Activated T-cell treated with anti-CD3 and anti-CD28 coated beads, Interleukin-2, amount 50 U/mL, for 1 hour (primary cell): ENCODE measurements at places on chromosomes 13 and 19.

DNA sequence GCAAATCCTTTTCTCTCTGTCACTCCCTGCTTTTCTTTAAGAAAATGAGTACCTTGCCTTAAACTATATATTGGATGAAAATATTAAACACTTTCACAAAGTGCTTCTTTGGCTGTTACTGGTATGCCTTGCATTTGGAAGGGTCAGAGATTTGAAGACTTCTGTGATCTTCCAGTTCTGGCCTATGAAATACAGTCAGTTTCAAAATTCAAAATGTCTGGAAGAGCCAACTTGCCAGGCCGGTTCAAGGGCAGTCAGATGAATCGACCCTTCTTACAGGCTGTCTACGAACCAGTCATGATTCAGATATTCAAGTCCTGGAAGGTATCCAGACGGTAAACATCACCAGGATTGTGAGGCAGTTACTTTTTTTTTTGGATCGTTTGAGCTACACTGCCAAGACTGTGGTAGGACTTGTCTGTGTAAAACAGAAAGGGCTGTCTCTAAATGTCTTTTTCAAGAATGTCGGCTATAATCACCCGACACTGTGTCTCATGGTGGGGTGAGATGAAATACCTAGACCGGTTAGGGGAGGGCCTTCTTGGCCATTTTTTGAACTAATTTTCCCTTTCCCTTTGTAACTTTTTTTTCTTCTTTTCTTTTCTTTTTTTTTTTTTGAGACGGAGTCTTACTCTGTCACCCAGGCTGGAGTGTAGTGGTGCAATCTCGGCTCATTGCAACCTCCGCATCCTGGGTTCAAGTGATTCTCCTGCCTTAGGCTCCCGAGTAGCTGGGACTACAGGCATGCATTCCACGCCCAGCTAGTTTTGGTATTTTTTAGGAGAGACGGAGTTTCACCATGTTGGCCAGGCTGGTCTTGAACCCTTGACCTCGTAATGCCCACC lies 11.2 kb downstream of the ACTN4 start:
- no peak for DNase-seq

- no peak for DNase-seq
These were observed 6.4 kb upstream of the ZNF431 start for GRCh38 chr19:21135433-21135832.

- DNase-seq, result no peak
These were observed 6.6 kb upstream of the ZNF428 start for GRCh38 chr19:43625918-43626579.

GRCh38 chr13:78603240-78603957 lies at the start of gene POU4F1:
Gene POU4F1 (minus strand): TSS chr13:78603552. CDS start chr13:78603326, 226 bp downstream.
- DNase-seq, result peak; percentile 64

GRCh38 chr13:86020351-86021002 lies 221.3 kb upstream of the SLITRK6 start:
- no peak for DNase-seq

DNA sequence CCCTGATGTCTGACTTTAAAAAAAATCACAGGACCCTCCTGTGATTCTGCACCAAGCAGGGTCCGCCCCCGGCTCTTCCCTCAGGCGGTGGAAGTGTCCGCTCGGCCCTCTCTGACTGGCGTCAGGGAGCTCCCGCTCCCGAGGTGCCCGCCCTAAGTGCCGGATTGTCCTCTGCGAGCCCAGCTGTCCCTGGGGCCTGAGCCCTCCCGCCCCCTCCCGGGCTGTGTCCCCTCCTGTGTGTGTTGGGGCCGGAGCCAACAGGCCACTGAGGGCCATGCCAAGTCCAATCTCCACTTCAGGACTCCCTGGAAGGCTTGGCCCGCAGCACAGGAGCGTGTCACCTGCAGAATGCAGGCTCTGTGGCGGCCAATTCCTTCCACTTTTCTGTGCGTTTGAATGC lies 25.4 kb downstream of the MAP2K2 start:
- DNase-seq, result no peak

- DNase-seq, result no peak
These were observed 7.4 kb upstream of the IL4I1 start for GRCh38 chr19:49904136-49904535.

- no peak for DNase-seq
These were observed 471.4 kb downstream of the MYO16 start for GRCh38 chr13:109100705-109101304.

DNA sequence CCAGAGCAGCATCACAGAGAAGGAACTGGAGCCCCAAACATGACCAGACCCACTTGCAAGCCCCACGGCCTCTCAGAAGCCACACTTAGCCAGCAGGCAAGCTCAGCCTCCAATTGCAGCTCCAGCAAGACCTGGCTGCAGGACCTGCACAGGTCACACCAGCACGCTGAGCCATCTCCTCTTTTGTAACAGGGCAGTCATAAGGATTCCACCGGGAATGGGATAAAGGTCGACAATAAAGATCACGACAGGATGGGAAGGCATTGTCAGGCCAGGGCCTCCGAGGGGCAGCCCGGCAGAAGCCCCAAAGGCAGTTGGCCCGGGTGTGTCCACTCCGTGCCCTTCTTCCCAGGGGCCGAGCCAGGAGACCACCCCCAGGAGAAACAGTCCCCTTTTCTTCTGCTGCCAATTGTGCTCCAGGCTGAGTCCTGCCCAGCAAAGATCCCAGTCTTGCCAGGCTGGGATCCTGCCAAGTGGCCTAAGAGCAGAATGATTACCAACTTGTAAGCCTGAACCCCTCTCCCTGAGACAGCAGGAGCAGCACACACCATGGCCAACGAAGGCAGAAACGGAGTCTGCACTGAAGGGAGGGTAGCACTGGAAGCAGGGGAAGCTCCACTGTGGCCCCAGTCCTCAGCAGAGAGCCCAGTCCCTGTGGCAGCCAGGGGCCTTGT lies 12.5 kb downstream of the PEPD start:
- DNase-seq, result no peak

DNA sequence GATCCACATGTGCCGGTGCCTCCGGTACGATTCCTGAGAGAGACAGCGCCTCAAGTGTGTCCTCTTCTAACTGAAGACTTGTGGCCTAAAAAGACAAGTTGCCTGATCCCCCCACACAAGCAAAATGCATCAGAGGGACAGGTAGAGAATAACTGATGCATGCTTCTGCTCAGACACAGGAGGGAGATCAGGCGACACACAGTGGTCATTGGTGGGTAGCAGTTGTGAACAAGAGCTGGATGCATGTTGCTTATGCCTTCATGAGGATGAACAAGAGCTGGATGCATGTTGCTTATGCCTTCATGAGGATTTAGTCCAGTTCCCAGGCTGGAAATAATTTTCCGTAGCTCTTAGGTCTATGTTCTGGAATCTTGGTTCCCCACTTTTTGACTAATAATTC lies 505.6 kb downstream of the MYO16 start:
- no peak for DNase-seq

GRCh38 chr19:804419-805165 lies 7.3 kb downstream of the PTBP1 start:
- no peak for DNase-seq

DNA sequence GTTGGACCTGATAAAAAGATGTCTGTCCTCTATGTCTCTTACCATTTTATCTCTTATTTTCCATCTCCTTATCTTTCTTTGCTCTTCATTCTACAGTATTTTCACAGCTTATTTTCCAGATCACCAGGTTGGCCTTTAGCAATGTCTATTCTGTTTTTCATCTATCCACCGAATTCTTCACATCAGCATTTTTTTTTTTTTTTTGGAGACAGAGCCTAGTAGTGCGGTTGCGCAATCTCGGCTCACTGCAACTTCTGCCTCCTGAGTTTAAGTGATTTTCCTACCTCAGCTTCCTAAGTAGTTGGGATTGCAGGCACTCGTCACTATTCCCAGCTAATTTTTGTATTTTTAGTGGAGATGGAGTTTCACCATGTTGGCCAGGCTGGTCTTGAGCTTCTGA lies 49.0 kb downstream of the DNAJC15 start:
- no peak for DNase-seq

GRCh38 chr19:35240327-35240726 lies 8.5 kb upstream of the LSR start:
- DNase-seq, result peak; percentile 18

DNA sequence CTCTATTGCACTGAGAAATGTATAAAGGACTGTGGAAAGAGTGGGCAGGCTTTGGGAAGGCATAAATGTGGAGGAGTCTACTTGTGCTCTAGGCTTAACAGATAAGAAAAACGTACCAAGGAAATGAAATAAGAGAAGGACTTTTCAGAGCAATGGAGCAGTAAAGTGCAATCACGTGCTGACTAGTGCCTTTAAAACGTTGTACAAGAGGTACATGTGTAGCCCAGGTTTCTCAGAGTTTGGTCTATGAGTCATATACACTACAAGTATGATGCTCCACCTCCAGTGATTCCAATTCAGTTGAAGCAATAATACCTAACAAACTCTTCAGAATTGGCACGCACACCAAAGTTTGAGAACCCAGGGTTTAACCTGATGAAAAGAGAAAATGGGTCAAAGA lies 13.4 kb upstream of the FNDC3A start:
- DNase-seq, result no peak

DNA sequence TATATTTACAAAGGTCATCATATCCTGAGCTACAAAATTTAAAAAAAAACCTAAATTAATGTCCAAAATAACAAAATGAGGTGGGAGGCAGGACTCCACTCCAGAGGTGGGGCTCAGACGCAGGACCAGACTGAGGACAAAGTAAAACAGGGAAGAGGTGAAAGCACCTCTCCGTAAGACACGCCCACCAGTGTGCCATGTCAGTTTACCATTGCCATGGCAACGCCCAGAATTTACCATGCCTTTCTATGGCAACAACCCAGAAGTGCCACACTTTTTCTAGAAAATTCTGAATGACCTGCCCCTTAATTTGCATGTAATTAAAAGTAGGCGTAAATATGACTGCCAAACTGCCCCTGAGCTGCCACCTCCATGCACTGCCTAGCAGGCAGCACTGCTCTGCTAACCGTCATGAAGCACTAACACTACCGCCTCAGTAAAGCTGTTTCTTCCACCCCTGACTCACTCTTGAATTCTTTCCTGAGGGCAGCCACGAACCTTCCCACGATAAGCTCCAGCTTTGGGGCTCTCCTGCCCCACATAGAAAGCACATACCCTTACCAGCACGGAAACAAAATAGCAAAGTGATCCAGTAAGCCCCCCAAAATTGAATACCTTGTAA lies 22.3 kb upstream of the PDCD5 start:
- DNase-seq, result no peak

DNA sequence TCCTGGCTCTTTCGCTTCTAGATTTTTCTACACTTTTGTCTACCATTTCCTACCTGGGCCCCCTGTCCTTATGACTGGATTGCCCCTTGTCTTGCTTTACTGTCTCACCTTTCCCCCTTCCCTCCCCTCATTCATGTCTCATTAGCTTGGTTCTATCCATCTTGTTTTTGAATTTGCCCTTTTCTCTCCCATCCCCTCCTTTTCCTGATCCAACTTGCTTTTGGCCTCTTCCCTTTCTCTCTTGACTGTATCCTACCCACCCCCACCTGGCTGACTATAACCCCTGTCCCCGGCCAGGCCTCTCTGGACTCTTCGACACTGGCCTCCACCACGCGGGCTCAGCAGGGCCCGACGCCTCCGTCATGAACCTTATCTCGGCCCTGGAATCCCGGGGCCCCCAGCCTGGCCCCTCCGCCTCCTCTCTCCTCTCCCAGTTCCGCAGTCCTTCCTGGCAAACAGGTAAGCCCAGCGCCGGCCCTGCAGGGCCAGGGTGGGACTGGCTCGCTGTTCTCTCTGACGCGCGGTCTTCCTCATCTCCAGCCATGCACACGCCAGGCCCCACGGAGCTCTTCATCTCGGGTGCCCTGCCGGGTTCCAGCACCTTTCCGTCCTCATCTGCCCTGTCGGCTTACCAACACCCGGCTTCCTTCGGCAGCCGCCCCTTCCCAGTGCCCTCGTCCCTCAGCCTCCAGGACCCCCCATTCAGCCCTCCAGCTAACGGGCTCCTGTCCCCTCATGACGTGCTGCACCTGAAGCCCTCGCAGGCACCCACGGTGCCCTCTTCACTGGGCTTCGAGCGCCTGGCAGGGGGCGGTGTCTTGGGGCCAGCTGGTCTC lies 3.4 kb downstream of the PRR12 start:
- no peak for DNase-seq

- no peak for DNase-seq
These were observed 33.6 kb upstream of the SLC10A2 start for GRCh38 chr13:103099722-103100293.

DNA sequence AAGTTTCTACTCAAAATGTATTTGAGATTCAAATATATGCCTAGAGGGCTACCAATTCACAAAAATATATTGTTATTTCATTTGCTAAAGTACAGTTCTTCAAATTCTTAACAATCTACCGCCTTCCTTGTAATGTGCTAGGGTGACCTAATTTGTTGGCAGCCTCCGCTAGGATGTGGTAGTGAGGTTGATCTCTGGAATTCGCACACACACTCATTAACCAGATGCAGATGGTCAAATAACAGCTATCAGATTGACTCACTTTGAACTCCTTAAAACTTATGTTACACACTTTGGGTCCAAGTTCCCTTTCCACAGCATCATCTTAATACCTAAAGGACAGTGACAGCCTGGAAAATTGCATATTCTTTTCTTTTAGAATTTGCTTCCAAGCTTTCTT lies 367.3 kb downstream of the DCT start:
- no peak for DNase-seq

GRCh38 chr13:62092536-62092935 lies 676.9 kb upstream of the PCDH20 start:
- DNase-seq, result no peak

- no peak for DNase-seq
These were observed 236.9 kb upstream of the PRR20A start for GRCh38 chr13:56903710-56904282.

GRCh38 chr19:10316229-10317044 lies 622 bp upstream of the FDX2 start:
- DNase-seq, result no peak

- DNase-seq, result no peak
These were observed 19.7 kb downstream of the ELF1 start for GRCh38 chr13:40999416-40999815.

DNA sequence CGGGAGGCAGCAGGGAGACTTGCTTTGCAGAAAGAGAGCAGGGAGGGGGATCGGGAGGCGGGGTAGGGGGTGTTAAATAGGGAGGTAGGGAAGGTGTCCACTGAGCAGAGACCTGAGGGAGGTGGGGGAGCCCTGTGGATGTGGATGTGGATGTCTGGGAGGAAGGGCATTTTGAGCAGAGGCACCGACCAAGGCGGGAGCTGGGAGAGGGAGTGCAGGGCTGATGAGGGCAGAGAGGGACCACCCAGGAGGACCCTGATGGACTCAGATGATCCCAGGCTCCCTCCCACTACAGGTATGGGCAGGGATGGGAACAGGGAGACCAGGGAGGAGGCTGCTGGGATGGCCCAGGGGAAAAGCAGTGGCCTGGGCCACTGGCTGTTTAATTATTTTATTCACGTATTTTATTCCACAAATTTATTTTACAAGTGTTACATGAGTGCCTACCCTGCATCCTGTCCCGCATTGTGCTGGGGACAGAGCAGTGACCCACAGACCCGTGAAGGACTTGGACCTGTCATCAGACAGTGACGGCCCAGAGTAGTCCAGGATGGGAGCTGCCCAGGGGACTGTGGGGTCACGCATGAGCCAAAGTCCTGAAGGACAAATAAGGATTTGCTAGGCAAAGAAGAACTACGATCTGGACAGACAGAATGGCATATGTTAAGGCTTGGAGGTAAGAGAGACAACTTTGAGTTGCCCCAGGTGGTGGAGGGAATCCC lies 5.3 kb downstream of the GRAMD1A start:
- no peak for DNase-seq
